ENCODE measurements at places on chromosomes 3 and 15.

DNA sequence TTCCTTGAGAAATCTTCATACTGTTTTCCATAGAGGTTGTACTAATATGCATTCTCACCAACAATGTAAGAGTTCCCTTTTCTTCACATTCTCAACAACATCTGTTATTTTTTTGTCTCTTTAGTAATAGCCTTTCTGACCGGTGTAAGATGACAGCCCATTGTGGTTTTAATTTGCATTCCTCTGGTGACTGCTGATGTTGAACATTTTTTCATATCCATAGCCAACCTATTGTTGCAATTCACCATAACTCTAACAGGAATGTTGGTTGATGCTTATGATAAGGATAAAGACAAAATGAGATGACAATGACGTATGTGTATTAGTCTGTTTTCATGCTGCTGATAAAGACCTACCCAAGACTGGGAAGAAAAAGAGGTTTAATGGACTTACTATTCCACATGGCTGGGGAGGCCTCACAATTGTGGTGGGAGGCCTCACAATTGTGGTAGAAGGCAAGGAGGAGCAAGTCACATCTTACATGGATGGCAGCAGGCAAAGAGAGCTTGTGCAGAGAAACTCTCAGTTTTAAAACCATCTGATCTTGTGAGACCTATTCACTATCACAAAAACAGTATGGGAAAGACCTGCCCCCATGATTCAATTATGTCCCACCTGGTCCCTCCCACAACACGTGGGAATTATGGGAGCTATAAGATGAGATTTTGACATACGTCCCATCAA is 37.6 kb upstream of the RHCG start:
- DNase-seq = no peak

DNA sequence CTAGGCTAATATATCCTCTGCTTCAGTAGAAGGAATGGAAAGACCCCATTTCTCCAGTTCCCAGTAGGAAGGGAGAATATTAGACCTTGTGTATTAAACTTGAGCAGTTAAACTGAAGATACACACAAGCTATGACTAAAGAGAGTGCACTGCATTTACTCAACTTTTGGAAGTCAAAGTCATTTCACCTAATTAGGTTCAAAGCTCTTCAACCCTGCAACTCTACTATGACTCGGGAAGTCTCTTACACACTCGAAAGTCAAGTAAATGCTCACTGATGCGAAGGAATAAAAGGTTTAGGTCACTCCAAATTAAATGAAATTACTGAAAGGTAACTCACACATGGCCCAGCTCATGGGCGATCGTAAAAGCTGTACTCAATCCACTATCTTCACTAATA is 33.8 kb downstream of the ADAMTS9 start:
- DNase-seq = no peak

GRCh38 chr3:11530153-11530721 is 113.5 kb downstream of the VGLL4 start:
- no peak for DNase-seq

DNA sequence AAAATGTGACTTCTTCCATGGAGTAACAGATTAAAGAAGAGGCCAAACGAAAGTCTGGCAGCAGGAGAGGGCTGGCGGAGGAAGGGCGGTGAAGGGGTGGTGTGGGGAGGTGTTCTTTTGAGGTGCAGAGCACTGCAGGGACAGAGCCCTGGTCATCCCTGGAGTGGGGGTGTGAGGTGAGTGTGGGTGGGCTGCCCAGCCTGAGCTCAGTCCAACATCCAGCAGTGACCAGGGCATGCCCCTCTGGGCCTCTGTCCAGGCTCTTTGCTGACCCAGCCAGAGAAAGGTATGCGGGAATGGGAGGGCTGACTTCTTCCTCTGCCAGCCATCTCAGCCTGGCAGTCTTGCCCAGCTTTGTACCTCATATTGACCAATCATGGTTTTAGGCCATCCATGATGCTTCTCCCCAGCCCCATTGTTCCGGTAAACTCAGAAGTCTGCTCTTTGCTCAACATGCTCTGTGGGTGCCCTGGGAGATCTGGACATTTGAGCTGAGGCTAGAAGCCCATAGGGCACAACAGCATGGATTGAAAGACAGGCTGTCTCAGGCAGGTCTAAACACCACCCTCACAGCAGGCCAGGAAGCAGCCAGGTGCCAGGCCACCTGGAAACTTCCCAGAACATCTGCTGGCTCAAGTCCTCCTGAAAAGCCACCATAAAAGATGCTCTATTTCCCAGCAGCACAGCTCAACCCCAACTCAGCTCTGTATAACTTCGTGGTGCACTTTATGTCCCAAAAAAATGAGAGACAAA is 25.9 kb upstream of the CXCR6 start:
- no peak for DNase-seq

- DNase-seq = peak; percentile 18
These were observed 115.8 kb downstream of the FBXL22 start for GRCh38 chr15:63712828-63713520.

GRCh38 chr3:186109897-186110803 is 1.3 kb upstream of the ETV5 start:
- no peak for DNase-seq

GRCh38 chr3:183857863-183858262 is 26.8 kb downstream of the PARL start:
- no peak for DNase-seq

DNA sequence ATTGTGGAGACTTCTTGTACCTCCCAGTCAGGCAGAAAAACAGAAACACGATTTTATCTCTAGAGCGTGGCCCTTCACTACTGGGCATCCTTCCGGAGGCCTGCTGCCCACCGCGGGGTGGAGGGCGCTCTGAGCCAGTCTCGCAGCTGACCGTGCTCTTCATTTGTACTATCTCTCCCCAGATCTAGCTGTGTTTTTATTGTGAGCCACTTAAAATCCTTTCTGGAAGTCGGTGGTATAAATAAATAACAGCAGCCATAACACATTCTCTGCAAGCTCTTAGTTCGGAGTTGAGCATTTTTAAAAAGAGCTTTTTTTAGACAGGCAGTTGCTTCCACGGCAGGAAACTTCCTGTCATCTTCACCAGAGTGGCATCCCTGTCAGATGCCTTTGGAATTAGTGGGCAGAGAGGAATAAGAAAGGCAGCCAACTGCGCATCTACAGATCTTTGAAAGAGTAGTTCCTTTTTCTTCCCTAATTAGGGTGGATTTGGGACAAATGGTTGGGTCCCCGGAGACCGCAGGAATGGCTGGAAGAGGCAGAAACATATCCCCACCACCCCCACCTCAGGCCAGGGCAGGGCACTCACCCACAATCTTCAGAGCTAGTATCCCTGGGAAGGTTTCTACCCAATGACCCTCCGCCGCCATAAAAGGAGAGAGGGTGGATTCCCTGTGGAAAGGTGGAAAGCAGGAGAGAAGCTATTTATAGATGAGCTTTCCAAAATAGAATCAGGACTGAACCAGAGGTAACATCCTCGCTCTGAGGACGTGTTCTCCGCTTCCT is 91.1 kb downstream of the TOP2B start:
- DNase-seq = no peak

GRCh38 chr3:112302881-112303763 is 9.1 kb upstream of the SLC9C1 start:
- no peak for DNase-seq

DNA sequence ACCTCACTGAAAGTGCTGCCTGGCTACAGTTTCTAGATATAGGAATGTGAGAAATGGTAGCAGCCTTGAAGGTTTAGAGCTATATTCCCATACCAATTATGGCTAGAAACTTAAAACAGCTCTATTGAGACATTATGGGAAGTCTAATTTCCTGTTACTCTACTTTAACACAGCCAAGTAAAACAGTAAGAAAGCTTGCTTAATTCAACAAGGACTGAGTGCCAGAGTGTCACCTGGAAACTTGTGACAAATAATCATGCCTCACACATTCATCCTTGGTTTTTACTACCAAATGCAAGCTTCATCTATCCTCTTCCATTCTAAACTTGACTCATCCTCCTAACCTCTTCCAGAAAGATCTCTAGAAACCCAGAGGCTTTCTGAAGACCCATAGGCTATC is 41.7 kb downstream of the UBE3A start:
- no peak for DNase-seq

- DNase-seq = peak; percentile 7
These were observed 319.3 kb upstream of the AZI2 start for GRCh38 chr3:28667646-28668621.

GRCh38 chr3:29468187-29468586 is 187.3 kb downstream of the RBMS3 start:
- DNase-seq = no peak

- DNase-seq = no peak
These were observed 455.4 kb downstream of the RAP2B start for GRCh38 chr3:153617463-153617862.

All from GM12891 (cell line).